ENCODE measurements at places on chromosomes 4 and X. TPM values are rescaled to one million over a fixed set of nuclear protein-coding genes. Genes with fewer than 3 reads are reported as not detected.

Gene CITED1
- total RNA-seq = 1.5 TPM

Gene GUCY1B1
- total RNA-seq = 0.16 TPM

Gene DNAJB14
- 18.0 TPM for total RNA-seq

Gene FGA
- 17.4 TPM for total RNA-seq

Gene SLBP
- total RNA-seq = 71.7 TPM

Gene ATOH1
- not detected for total RNA-seq

Gene TAF9B
- 10.0 TPM for total RNA-seq

Gene FGF16
- total RNA-seq = not detected

Gene CT45A1
- not detected for total RNA-seq

Gene FAM53A
- total RNA-seq = 0.95 TPM

Gene CXCL10
- total RNA-seq = not detected

Gene NEUROG2
- total RNA-seq = not detected

Gene CT45A5
- total RNA-seq = not detected

All from A549 treated with GW870086 at 1 μM for 4 hours (cell line).